Left forelimb (tissue), 1 donor: ENCODE measurements at places on chromosomes 13 and 19.

DNA sequence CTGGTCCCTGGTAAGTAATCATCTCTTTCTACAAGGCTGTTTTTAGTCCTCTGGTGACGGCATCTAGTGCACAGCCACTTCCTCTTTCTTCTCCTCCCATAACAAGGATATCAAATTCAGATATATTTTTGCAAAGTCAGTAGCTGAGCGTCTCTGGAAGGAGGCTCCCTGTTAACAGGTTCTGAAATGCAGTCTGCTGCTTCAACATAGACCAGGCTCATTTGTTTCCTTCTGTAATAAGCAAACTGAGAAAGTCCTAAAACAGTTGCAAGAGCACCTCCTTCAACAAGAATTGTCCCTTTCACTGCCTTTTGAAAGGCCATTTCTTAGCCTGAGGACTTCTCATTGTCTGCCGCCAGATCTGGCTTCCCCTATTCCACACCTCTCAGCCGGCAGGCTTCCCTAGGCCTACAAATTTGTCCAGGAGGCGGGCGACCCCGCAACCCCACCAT lies 7.4 kb upstream of the ZSCAN5A start:
- DNase-seq: no peak

DNA sequence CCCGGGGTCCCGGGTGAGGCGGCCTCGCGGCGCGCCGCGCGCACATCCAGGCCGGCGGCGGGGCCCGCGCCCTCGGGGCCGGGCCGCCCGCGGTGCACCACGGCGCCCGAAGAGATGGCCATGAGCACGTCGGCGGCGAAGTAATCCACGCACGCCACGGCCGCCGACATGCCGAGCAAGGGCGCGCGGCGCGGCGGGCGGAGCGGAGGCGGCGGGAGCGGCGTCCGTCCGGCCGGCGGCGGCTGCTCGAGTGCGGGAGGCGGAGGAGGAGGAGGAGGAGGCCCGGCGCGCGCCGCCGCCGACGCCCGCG lies at the start of gene KLF16:
KLF16 (minus strand) TSS at position 252 of the 310 bp plus-strand sequence; CDS start at position 170, 82 bp downstream.
- no peak for DNase-seq

DNA sequence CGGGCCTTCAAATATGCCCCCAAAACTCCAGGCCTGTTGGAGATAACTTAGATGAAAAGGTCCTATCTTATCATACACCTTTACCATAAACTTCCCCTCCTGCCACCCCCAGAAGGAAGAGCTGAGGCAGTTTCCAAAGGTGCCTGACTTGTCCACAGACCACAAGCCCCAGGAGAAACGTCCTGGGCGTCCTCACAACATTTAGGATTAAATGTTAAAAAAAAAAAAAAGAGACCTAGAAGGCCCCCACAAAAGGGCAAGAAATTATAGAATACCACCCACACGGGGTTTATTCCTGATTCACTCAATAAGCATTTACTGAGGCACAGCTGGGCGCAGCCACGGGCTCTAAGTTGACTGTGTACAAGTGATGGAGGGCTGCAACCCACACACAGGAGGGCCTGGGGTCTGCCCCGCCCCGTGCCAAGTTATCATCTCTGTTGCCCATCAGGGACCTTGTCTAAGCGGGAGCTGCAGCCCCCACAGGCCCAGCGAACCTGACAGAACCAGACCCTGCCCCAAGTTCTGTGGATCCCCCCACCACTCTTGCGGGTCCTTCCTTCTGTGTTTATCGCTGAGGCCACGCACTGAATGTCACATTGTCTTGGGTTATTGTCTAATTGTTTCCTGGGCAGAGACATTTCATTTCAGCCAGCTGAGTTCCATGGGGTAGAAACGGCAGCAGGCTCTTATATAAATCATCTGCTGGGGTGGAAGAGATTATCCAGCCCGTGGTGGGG lies 83.0 kb upstream of the TM9SF2 start:
- no peak for DNase-seq

GRCh38 chr13:43002021-43002420 lies 10.0 kb upstream of the EPSTI1 start:
- no peak for DNase-seq

GRCh38 chr19:46840498-46840942 lies 10.1 kb downstream of the AP2S1 start:
- no peak for DNase-seq

GRCh38 chr19:1312767-1313694 lies 27.4 kb downstream of the EFNA2 start:
- no peak for DNase-seq

GRCh38 chr13:91284335-91284734 lies 63.2 kb upstream of the MIR17HG start:
- no peak for DNase-seq

GRCh38 chr19:30171795-30172612 lies 200.2 kb upstream of the ZNF536 start:
- no peak for DNase-seq

GRCh38 chr13:73368608-73369007 lies 309.8 kb downstream of the KLF5 start:
- DNase-seq: no peak

DNA sequence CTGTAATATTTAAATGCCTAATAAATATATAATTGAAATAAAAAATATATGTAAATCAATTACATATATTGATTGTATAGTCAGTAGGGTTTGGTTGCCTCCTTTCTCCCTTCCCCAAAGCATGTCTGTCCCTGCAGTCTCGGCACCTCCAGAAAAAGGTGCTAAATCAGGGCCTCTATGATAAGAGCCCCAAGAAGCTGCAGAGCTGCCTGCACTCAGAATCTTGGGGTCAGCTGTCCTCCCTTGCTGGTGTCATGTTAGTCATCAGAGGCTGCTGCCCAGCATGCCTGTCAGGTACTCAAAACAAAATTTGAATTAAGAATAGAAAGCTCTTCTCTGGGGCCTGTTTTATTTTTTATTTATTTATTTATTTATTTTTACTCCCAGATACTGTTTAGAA lies 9.8 kb downstream of the FLT1 start:
- no peak for DNase-seq
